ENCODE measurements at places on chromosomes 5 and 9.

- no peak for DNase-seq
These were observed 12.8 kb upstream of the JADE2 start for GRCh38 chr5:134512661-134512999.

DNA sequence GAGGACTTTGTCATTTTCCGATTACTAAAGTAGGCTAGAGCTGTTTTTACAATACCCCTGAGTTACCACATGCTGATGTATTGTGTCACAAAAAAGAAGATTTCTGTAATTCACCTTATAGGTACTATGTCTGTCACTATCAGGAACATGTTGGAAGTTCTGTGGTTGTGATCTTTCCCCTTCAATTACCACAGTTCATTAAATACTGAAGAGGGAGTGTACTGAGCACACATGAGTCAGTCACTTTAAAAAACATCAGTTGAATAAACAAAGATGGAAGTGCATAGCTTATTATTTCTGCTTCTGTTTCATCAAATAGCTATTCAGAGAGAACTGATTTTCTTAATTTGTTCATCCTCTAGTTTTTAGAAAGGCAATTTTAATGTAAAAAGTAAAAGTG lies 31.7 kb downstream of the AP3S1 start:
- no peak for DNase-seq

- no peak for DNase-seq
These were observed 91.8 kb upstream of the DAPK1 start for GRCh38 chr9:87405677-87406542.

DNA sequence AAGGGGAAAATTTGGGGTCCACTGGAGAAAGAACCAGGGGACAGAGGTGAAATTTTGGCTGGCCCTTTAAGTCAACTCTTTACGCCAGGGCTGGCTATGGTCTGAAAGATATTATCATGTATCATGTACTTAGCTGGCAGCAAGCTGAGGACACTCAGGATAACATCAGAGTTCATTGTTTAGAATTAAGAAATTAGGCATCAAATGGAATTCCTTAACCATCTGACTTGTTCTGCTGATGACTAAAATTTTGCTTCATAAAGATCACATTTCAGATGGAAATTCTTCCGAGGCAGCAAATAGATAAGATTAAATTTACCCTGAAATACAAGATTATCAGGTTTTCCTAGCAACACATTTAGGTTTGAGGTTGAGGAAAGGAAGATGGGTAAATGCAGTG lies 269.4 kb upstream of the KLF9 start:
- no peak for DNase-seq

DNA sequence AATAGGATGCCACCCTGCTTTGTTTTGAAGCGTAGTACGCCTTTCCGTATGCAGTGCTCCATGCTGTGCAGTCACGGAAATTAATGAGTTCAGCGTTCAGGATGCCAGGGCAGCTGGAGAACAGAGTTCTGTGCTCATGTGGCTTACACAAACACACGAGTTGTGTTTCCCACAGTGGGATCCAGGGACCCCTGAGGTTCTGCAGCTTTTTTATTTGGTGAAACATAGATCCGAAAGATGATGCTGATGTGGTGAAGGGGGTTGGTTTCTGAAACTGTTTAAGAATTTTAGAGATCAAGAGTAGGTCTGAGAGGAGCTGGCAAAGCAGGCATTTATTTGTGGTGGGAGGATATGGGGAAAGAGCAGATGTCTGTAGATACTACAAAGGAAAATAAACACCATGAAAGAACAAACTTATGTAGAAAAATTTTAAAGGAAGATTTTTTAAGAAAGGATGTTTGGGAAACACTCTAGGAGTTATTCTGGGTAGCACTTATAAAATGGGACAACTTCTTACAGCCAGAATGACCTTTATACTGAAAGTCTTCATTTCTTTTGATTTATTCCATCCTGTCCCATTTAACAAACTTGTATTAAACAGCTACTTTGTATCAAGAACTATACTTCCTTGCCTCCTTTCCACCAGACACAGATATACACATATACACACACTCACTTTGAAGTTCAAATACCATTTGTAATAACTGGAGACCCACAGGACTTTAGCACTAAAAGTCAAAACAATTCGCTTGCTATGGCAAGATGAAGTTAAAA lies 52.7 kb downstream of the ITGA1 start:
- no peak for DNase-seq

- no peak for DNase-seq
These were observed 126.4 kb downstream of the KCNIP1 start for GRCh38 chr5:170630226-170630625.

DNA sequence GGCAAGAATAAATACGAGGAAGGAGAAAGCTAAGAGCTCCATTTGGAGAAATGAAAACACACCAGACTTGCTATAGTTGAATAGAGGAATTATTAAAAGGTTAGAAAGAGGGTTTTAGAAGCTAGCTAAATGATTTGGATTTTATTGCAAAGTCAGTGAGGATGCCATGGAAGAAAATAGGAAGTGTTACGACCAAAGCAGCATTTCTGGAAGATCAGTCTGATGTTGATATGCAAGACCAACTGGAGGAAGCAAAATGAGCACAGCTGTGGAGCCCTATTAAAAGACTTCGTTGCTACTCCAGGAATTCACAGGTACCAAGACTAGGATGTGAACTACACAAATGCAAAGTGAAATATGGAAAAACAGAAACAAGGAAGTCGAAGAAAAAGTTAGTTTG lies 2.1 kb downstream of the DHX29 start:
- no peak for DNase-seq
